Cardiac muscle cell (in vitro differentiated cells and primary cell): ENCODE measurements at places on chromosomes 16 and 17.
A peak's percentile ranks its signal among the peaks of the same experiment; 100 is the strongest.

GRCh38 chr17:42754782-42755181, 6.2 kb upstream of the RAMP2 start:
- no peak for DNase-seq

GRCh38 chr17:72671016-72671415, 421.5 kb downstream of the SLC39A11 start:
- no peak for DNase-seq

DNA sequence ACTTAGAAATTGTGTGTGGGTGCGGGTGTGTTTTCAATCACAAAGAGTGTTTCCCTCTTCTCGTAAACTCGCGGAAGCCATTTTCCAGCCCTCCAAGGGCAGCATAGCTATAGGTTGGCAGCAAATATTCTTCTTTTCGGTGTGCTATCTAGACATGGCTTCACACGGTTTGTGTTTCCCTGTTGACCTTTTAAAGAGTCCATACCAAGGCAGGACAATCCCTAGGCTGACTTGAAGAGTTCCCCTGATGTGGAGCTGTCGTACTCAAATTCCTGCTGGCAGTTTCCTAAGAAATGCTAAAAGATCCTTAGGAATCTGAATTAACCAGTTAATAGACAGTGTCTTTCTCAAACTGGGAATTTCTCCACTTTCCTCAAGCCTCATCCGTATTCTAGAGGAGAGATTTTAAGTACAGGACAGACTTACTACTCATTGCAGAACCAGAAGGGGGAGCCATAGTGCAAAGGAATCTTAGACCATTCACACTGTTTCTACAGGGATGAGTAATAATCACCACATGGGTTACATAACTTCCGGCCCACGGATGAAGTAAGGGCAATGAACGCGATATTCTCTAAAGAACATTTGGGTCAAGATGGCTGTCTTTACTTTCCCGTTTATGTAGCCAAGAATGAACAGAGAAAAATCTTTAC, 288.6 kb upstream of the ELAC2 start:
- peak; percentile 77 for DNase-seq

DNA sequence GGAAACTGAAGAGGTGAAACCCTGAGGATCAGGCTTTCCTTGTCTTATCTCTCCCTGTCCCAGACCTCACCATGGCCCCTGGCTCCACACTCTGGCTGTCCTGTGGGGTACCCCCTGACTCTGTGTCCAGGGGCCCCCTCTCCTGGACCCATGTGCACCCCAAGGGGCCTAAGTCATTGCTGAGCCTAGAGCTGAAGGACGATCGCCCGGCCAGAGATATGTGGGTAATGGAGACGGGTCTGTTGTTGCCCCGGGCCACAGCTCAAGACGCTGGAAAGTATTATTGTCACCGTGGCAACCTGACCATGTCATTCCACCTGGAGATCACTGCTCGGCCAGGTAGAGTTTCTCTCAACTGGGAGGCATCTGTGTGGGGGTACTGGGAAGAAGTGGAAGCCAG, 1.4 kb downstream of the CD19 start:
- no peak for DNase-seq

- DNase-seq: no peak
Observed at GRCh38 chr16:30397056-30397455, 1.8 kb downstream of the ZNF48 start.

DNA sequence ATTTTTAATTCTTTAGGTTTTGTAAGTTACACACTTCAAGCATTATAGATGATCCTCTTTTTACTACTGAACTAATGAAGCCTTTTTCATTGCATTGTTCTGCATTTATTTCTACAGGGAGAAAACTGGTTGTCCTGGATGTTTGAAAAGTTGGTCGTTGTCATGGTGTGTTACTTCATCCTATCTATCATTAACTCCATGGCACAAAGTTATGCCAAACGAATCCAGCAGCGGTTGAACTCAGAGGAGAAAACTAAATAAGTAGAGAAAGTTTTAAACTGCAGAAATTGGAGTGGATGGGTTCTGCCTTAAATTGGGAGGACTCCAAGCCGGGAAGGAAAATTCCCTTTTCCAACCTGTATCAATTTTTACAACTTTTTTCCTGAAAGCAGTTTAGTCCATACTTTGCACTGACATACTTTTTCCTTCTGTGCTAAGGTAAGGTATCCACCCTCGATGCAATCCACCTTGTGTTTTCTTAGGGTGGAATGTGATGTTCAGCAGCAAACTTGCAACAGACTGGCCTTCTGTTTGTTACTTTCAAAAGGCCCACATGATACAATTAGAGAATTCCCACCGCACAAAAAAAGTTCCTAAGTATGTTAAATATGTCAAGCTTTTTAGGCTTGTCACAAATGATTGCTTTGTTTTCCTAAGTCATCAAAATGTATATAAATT, 53.0 kb downstream of the TUBD1 start:
- DNase-seq: no peak

- DNase-seq: no peak
Observed at GRCh38 chr17:14903854-14904253, 361.3 kb downstream of the PMP22 start.

DNA sequence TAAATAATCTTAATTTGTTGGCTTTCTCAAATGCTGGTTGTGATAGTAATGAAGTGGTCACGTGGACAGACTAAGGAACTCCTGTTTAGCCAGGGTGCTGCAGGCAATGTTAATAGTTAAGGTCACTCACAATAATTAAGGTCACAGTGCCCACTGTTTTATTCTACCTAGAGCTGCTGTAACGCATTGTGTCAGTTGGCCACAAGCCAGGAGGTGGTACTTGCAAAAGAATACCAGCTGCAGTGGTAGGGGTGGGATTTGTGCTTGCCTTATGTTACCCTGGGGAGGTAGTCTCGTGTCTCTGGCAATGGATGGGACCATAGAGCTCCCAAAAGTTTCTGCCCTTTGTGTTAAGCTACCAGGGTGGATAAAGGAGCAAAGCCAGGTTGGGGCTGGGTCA, 969.1 kb upstream of the CDH8 start:
- DNase-seq: no peak

DNA sequence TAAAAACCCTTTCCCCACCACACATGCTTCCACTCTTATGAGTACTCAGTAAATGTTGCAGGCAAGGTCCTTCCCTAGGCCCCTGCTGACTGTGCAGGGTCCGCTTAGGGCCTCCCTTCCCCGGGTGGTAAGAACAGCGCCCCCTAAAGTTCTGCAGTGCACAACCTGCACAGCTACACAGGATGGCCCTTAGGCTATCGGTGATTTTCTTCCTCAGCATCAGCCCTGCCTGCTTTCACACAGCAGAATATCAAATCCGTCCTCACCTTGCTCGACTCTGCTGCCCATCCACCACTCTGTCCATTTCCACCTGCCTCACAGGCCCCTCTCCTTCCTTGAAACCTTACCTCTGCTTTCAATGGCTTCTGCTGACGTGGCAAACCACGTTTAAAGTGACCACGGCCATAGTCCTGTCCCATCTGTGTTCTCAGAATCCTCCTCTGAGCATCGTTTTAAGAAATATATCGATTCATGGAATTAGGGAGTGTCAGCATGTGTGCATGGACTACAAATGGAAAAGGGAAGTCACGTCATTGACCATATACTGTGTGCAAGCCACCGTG, 51.4 kb upstream of the TMEM132E start:
- DNase-seq: no peak

DNA sequence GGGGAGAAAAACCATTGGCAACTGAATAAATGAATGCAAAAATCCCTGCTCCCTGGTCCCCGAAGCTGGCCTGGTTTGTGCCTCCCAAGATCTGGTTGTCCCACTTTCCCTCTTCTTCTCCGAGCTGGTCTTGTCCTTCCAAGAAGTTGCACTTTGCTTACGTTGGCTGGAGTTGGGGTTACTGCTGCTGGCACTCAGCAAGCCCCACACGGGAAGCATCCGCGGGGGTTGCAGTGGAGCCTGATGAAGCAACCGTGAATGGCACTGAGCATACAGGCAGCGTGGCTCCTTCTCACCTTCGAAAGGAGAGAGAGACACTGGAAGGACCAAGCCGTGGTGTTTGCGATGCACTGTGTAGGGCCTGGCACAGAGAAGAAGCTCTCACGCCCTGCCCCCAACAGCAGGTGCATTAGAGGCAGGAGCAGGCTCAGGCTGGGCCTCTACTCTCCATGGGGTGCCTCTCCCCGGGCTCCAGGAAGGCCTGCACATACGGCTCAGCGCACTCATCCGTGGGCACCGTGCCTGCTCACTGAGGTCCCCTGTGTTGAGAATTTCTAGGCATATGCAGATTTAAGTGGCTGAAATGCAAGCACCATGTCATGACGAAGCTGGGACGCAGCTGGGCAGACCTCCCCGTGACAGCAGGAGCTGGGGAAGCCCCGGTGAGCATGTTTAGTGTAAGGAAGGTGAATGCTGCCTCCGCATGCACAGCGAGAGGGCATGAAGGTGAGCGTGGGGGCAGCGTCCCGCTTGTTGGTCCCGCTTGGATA, 12.1 kb downstream of the CA5A start:
- no peak for DNase-seq

GRCh38 chr16:89404561-89404960, 85.8 kb downstream of the ANKRD11 start:
- no peak for DNase-seq

DNA sequence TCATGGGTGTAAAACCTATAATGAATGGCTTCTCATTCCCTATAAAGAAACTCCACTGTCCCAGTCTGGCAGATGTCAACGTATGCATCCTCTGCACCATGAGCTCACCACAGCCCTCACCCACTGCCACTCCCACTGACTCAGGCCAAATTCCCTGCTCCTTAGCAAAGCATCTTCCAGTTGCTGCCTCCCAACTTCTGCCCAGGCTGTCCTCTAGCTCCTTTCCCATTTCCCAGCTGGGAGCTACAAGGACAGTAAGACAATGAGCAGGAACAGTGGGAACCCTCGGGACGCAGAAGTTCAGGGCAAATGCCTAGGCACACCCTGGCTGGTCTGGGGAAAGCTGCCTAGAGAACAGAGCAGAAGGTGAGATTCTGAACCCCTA, 9.1 kb upstream of the THAP11 start:
- peak; percentile 42 for DNase-seq

DNA sequence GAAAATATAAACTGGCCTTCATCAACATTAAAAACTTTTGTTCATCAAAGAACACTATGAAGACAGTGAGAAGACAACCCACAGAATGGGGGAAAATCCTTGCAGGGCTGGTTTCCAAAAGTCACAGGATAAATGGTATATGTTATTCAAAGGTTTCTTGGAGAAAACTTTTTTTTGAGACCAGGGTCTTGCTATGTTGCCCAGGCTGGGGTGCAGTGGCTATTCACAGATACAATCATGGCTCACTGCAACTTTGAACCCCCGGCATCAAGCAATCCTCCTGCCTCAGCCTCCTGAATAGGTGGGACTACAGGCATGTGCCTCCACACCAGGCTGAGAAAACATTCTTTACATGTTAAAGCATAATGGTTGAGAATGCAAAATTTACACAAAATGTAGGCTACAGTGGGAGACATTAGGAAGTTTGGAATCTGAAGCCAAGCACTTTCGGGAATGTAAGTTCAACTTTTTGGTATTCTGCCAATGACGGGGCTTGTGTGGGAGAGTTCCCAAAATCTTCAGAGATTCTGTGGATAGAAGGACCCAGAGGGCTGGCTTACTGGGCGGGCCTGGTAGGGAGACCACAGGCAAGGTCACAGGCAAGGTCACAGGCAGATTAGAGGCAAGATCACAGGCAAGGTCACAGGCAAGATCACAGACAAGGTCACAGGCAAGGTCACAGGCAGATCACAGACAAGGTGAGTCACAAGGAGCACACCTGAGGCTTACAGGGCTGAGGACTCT, 24.2 kb upstream of the ATP2A3 start:
- peak; percentile 79 for DNase-seq

GRCh38 chr17:4566785-4567184, 6.4 kb upstream of the GGT6 start:
- peak; percentile 88 for DNase-seq

DNA sequence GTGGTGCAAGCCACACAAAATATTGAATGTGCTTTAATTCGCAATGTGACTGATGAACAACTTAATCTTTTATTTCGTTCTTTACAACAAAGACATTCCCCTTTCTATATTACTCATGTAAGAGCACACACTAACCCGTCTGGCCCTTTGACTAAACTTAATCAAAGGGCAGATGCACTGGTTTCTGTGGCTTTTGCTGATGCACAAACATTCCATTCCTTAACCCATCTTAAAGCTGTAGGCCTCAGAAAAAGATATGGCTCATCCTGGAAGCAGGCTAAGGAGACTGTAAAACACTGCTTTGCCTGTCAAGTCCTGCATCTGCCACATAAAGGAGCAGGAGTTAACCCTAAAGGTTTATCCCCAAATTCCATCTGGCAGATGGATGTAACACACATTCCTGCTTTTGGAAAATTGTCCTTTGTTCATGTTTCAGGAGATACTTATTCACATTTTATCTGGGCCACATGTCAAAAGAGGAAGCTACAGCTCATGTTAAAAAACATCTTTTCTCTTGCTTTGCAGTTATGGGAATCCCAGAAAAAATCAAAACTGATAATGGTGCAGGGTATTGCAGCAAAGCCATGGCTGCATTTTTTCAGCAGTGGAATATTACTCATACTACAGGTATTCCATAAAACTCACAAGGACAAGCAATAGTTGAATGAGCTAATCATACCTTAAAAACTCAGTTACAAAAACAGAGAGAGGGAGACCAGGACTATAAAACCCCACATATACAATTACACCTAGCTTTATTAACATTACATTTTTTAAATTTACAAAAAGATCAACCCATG, 137.2 kb downstream of the AHSP start:
- DNase-seq: no peak

- DNase-seq: no peak
Observed at GRCh38 chr17:47611372-47612350, 38.1 kb upstream of the KPNB1 start.

- no peak for DNase-seq
Observed at GRCh38 chr17:72351884-72352346, 231.1 kb downstream of the SOX9 start.

- peak; percentile 33 for DNase-seq
Observed at GRCh38 chr17:29379084-29379991, 10.8 kb upstream of the TAOK1 start.

DNA sequence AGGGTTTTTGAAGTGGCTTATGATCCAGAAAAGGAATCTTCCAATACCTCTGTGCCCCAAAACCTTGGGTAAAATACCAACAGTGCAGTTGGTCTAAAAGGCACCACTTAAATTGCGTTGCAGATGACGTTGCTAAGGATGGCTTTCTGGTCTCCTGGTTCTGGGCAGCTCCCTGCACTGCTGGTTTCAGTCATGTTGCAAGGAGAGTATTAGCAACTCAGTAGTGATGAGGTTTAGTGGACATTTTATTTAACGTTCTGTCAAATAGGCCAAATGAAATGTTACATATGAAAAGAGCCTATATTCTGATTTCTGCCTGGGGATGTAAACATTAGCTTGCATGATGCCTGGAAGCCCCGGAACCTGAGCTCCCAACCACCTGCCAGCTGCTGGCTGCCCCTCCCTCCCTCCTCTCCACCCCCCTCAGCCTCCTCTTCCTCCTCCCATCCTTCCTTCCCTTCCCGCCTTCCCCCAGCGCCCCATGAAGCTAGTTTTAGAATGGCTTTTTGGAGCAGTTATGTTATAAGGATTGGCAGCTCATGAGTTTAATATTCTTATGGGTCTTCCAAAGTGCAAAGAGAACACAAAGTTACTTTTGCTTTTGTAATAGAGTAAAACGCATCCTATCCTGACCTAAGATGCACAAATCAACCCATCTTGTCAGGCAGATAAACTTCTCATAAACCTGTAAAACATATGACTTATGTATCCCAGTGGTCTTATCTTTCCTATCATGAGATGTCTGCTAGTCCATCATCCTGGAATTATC, 20.7 kb downstream of the CD7 start:
- DNase-seq: no peak
